NCI-H2171 treated with DMSO at 0.1 percent for 48 hours (cell line): ENCODE measurements at places on chromosomes 7 and 10.

GRCh38 chr10:3213208-3213607 is 40.6 kb upstream of the PITRM1 start:
- peak; percentile 52 for DNase-seq

- DNase-seq, result no peak
Measured at GRCh38 chr10:44899450-44900080, 11.6 kb upstream of the TMEM72 start.

DNA sequence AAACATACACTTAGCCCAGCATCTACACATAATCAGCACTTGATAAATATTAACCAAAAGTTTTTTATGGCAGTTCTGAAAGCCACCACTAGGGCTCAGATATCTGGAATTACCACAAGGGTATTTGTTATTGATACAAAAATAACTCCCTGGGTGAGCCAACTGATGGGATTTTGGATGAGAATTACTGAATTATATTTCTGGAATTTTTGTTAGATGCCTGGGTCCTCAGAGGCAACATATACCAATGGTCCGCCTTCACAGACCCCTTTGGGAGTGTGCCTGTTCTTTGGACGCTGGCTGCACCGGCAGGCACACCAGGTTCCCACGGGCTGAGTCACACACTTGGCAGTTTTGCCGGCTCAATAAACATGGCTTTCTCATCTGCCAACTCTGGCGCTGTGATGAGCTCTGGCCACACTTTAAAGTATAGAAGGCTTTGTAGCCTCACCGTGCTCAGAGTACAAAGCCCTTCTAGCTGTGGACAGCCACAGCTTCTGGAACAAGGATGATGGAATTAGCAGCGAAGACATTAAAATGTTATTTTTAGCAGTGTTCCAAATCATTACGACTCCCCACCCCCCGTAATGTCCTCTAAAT is 24.5 kb upstream of the EEPD1 start:
- peak; percentile 81 for DNase-seq

GRCh38 chr7:32670110-32671025 is 175.1 kb downstream of the AVL9 start:
- no peak for DNase-seq

GRCh38 chr10:113047605-113047962 is 97.5 kb downstream of the TCF7L2 start:
- no peak for DNase-seq

GRCh38 chr10:131857156-131858117 is 43.4 kb upstream of the PPP2R2D start:
- no peak for DNase-seq

DNA sequence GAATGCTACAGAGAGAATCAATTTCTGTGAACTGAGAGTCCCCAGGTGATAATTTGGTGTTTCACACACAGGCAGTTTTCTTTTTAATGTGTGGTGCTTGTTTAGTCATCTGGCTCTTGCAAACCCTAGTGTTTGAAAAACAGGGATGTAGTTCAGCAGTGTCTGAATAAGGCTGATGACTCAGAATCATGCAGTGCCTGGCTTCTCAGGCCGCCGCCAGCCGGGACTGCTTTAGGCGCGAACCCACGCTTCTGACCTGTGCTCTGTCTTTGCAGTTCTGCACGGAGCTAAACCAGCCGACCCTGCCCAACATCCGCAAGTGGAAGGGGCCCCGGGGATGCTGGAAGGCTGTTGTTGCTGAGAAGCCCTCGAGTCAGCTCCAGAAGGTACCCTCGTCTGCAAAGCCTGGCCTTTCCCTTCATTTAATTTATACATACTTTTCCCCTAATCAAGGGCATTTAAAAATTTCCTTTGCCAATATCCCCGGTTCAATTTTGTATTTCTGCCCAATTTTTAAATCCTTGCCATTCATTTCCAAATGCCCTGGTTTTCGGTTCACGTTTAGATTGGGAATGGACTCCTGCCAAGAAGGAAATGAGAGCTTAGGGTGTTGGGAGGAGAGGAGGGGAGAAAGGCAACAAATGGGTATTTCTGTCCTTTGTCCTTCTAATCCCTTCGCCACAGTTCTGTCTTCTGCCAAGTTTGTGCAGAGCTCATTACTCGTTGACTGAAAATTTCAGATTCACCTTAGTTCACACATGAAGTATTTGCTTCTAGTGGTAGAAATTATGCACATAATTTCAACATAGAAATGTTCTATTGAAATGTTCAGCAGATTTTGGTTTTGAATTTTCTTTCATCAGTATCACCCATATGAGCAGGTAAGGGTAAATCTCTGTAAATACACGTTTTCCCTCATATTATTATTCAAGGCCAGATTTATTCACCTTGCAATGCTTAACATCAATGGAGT is 108.5 kb upstream of the ANLN start:
- DNase-seq, result peak; percentile 52

- DNase-seq, result no peak
Measured at GRCh38 chr10:28082316-28082715, 83.4 kb upstream of the ODAD2 start.

DNA sequence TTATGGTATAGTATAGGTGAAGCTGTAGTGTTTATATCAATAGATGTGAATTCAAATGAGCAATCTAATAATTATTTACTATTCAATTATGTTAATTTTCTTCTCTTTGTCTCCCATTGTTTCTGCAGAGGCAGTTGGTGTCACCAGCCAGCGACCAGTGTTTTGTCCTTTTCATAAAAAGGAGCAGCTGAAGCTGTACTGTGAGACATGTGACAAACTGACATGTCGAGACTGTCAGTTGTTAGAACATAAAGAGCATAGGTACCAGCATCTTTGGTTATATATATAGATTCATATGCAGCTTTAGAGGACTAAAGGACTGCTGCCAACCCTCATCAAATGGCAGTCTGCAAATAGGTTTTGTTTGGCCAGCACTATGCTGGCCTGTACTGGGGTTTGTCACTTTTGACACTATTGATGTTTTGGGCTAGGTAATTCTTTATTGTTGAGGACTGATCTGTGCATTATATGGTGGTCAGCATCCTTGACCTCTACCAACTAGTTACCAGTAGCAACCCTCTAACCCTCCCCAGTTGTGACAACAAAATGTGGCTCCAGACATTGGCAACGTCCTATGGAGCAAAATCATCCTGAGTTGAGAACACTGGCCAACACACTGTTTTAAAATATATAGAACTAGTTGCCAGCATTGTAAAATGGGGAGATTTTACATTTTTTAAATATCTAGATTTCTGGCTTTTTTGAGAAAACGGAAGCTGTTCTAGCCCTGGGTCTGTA is 59.2 kb downstream of the TRIM24 start:
- no peak for DNase-seq

DNA sequence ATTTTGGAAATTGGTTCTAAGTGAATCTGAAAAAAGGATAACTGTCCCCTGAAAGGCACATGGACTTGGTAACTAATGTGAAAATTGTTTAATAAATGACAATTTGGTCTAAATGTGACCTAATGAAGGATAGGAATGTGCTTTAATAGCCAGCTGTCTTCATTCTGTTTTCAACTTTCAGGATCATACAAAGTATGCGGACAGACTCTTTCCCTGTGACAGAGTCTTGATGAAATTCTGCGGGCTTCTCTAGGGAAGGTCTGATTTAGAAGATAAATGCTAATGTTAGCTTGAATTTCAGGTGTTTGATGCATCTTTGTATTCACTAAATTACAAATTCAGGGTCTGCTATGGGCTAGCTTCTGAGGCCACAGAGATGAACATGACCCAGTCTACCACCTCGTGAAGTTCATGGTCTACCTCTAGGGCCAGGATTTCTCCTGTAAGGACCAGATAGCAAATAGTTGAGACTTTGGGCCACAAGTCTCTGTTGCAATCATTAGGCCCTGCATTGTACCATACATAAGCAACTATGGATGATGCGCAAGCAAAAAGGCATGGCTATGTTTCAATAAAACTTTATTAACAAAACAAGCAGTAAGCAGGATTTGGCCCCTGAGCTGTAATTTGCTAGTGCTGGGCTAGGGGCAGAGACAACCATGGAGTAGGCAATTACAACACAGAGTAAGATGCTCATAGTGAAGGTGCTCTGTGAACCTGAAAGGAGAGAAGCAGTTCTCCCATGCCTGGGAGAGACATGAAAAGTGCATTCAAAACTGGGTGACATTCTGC is 368.6 kb downstream of the INHBA start:
- DNase-seq, result no peak

- no peak for DNase-seq
Measured at GRCh38 chr7:71782051-71782450, 630.1 kb downstream of the CALN1 start.
